Mesendoderm (in vitro differentiated cells): ENCODE measurements at places on chromosomes 1 and 21.

GRCh38 chr1:199264911-199265310 is 626.1 kb downstream of the PTPRC start:
- no peaks in the 10 kb centered on the region for H3K4me1 ChIP-seq
- H3K27me3 ChIP-seq, result no peaks in the 10 kb centered on the region
- H3K36me3 ChIP-seq, result no peaks in the 10 kb centered on the region
- no peak overlapping the region for H3K27ac ChIP-seq
- no peak overlapping the region for H3K4me3 ChIP-seq

GRCh38 chr1:27624467-27625178 is 10.4 kb downstream of the FGR start:
- no peak overlapping the region for H3K27ac ChIP-seq
- peaks cover 2% of the 10 kb centered on the region for H3K4me1 ChIP-seq
- H3K36me3 ChIP-seq, result no peaks in the 10 kb centered on the region
- H3K27me3 ChIP-seq, result no peaks in the 10 kb centered on the region
- H3K4me3 ChIP-seq, result no peak overlapping the region
- no peak for DNase-seq

- no peaks in the 10 kb centered on the region for H3K4me1 ChIP-seq
- no peak overlapping the region for H3K27ac ChIP-seq
- H3K4me3 ChIP-seq, result no peak overlapping the region
- no peaks in the 10 kb centered on the region for H3K36me3 ChIP-seq
- H3K27me3 ChIP-seq, result no peaks in the 10 kb centered on the region
Observed at GRCh38 chr1:190179817-190180216, 297.8 kb downstream of the BRINP3 start.

DNA sequence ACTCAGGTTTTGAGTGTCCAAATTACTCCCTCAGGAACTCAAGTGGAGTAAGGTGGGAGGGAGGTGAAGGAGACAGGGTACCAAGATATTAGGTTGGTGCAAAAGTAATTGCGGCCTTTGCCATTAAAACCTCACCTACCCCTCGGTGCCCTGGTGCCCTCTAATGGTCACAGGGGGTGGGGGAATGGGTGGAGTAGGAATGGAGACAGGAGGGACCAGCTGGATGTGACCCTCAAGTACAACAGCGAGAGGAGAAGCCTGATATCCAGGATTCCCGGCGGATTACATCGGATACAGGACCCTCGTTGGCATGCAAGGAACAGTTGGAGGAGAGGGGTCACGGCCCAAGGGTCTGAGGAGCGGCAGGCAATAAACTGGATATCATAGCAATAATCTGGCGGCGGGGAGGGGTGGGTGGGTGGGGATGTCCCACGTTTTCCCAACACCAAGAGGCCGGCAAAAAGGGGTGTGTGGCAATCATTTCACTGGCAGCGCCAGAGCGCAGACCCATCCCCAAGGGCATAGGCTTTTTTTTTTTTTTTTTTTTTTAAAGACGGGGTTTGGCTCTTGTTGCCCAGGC is 4.3 kb upstream of the ZBTB7B start:
- H3K36me3 ChIP-seq, result no peaks in the 10 kb centered on the region
- H3K27ac ChIP-seq, result no peak overlapping the region
- no peaks in the 10 kb centered on the region for H3K27me3 ChIP-seq
- no peak overlapping the region for H3K4me3 ChIP-seq

DNA sequence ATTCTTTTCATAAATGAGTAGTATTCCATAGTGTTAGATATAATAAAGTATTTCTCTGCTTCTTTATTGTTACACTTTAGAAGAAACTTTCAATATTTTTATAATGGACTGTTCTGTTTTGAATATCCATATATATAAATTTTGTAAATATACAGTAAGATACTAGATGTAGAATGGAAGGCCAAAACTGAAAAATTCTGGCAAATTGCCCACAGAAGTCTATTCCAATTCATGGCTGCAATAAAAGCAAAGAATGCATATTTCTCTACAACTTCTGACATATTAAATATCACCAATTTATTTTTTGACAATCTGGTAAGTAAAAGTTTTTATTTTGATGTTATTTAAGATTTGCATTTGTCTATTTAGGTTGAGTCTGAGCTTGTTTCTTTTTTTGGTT is 532.5 kb downstream of the NCAM2 start:
- no peaks in the 10 kb centered on the region for H3K36me3 ChIP-seq
- H3K4me3 ChIP-seq, result no peak overlapping the region
- H3K4me1 ChIP-seq, result no peaks in the 10 kb centered on the region
- no peak for DNase-seq
- no peak overlapping the region for H3K27ac ChIP-seq
- no peaks in the 10 kb centered on the region for H3K27me3 ChIP-seq

GRCh38 chr1:39608921-39609320 is 30.5 kb downstream of the HEYL start:
- no peaks in the 10 kb centered on the region for H3K36me3 ChIP-seq
- DNase-seq, result no peak
- H3K4me1 ChIP-seq, result no peaks in the 10 kb centered on the region
- no peak overlapping the region for H3K4me3 ChIP-seq
- no peak overlapping the region for H3K27ac ChIP-seq

- no peak overlapping the region for H3K27ac ChIP-seq
- H3K36me3 ChIP-seq, result no peaks in the 10 kb centered on the region
- H3K27me3 ChIP-seq, result no peaks in the 10 kb centered on the region
Observed at GRCh38 chr1:192589813-192590212, 14.2 kb downstream of the RGS1 start.
